ENCODE measurements at places on chromosomes 12 and 14.

DNA sequence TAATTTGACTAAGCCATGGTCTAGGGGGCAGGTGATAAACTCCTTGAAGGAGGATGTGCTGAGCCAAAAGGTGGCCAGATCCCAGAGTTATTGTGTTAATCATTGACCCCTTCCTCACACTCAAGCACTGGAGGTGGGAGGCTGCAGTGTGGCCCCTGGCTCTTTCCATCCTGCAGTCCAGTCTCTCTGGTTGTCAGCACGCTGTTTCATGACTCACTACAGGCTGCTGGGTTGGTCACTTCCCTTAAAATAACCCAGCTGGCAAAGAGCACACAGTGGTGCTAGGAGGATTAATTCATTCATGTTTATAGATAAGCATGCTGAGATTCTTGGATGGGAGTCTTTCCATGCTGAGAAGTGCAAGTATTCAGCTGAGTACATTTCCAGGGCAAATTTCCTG lies 228.9 kb downstream of the ANO2 start:
- no peak overlapping the region for H3K27ac ChIP-seq
- DNase-seq, result no peak
- peaks cover 10% of the 10 kb centered on the region for H3K4me1 ChIP-seq
- H3K4me3 ChIP-seq, result no peak overlapping the region
- H3K36me3 ChIP-seq, result no peaks in the 10 kb centered on the region

GRCh38 chr12:3376779-3377455 lies 114.1 kb upstream of the PRMT8 start:
- no peaks in the 10 kb centered on the region for H3K27me3 ChIP-seq
- H3K27ac ChIP-seq, result no peak overlapping the region
- DNase-seq, result no peak
- no peak overlapping the region for H3K4me3 ChIP-seq

- no peak overlapping the region for H3K27ac ChIP-seq
- no peak for DNase-seq
- H3K4me3 ChIP-seq, result no peak overlapping the region
Observed at GRCh38 chr12:29929295-29929694, 145.6 kb upstream of the TMTC1 start.

- no peaks in the 10 kb centered on the region for H3K36me3 ChIP-seq
- H3K4me1 ChIP-seq, result no peaks in the 10 kb centered on the region
- H3K27me3 ChIP-seq, result no peaks in the 10 kb centered on the region
- no peak for DNase-seq
Observed at GRCh38 chr14:50924843-50925242, 19.4 kb downstream of the PYGL start.

GRCh38 chr12:118125743-118126118 lies 10.2 kb upstream of the PEBP1 start:
- DNase-seq, result no peak
- H3K4me3 ChIP-seq, result no peak overlapping the region
- no peak overlapping the region for H3K27ac ChIP-seq
- H3K27me3 ChIP-seq, result no peaks in the 10 kb centered on the region

DNA sequence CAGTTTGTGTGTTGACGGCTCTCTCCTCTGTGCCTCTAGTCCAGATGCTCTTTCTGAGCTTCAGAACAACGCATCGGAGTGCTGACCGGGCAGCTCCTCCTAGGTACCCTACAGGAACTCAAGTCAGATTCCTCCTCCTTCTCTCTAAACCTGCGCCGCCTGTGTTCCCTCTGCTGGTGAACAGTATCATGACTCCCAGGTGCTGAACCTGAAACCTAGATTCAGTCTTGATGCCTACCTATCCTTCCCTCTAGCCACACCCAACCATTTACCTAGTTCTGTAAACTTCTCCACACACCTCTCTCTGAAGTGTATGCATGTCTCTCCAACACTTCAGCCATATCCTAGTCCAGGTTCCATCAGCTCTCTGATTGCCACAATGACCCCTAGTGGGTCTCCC lies 112.7 kb downstream of the EFCAB11 start:
- H3K4me3 ChIP-seq, result no peak overlapping the region
- H3K36me3 ChIP-seq, result no peaks in the 10 kb centered on the region
- H3K27me3 ChIP-seq, result no peaks in the 10 kb centered on the region
- H3K27ac ChIP-seq, result no peak overlapping the region

DNA sequence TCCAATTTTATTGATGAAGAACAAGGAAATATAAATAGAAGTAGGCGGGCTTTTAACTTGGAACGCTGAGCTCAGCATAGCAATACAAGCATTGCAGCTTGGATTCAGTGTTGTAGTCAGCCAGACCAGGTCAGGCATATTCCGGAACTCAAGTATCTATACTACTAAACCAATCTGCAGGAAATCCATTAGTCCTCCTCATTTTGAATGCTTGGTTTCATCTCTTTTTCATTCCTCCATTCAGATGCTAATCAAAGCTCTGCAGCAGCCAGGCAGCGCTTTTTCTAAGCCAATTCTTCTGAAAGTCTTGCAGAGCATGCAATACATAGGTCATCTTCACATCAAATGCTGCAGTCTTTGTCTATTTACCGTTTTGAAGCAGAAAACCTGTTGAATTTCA lies 49.0 kb downstream of the KIF21A start:
- H3K27me3 ChIP-seq, result no peaks in the 10 kb centered on the region
- no peaks in the 10 kb centered on the region for H3K36me3 ChIP-seq
- no peak for DNase-seq
- H3K27ac ChIP-seq, result no peak overlapping the region
- no peaks in the 10 kb centered on the region for H3K4me1 ChIP-seq

- no peak overlapping the region for H3K27ac ChIP-seq
- H3K27me3 ChIP-seq, result no peaks in the 10 kb centered on the region
- H3K4me3 ChIP-seq, result no peak overlapping the region
- H3K36me3 ChIP-seq, result no peaks in the 10 kb centered on the region
- DNase-seq, result no peak
Observed at GRCh38 chr12:46886541-46887041, 60.8 kb upstream of the SLC38A4 start.

- no peaks in the 10 kb centered on the region for H3K36me3 ChIP-seq
- H3K27me3 ChIP-seq, result no peaks in the 10 kb centered on the region
- no peak overlapping the region for H3K4me3 ChIP-seq
- DNase-seq, result no peak
Observed at GRCh38 chr12:116916714-116917114, 6.0 kb downstream of the FBXW8 start.

All from esophagus squamous epithelium (tissue), 5 donors.